ENCODE measurements at places on chromosomes 1 and 21.

DNA sequence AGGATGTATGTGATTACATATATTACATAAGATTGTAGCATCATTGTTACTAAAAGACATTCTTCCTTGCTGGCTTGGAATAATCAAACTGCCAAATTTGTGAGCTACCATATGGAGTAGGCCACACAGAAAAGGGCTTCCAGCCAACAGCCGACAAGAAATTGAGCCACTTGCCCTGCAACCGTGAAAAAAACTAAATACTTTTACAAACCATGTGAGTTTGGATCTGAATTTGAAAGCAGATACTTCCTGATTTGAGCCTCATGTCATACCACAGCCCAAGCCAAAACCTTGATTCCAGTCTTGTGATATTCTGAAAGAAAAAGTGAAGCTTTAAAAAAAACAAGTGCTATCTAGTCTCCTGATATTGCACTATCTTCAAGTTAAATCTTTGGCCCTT, 55.6 kb upstream of the PRMT6 start:
- DNase-seq = no peak

DNA sequence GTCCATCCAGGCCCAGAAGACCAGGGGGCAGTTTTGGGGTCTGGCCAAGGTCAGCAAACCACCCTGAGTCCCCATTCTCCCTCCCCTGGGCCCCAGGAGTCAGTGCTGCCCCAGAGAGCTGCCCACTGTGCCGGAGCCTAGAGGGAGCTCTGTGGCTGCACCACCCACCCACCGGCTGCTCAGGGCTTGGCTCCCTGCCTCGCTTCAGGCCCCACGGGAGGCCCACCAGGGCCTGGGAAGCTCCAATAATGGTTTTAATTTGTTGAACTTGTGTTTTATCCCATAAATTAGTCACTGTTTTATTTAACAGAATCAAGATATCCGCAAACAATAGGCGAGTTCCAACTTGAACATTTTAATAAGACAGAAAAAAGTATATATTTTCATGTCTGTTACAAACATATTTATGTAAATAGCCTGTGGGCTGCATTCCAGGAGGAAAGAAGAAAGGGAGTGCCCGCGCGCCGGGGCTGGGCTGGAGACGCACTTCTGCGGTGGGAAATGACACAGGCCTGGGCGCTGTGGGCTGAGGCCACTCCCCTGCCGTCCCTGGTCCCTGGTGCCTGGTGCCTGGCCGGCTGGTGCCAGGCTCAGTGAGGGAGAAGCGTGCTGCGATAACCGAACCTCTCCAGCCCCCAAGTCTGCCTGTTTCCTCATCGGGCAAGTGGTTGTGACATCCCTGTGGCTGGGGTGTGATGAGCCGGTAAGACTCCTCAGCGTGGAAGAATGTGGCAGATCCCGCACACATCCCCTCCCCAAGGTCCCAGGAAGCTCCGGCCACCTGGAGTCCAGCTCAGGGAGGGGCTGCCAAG, 160.5 kb downstream of the PEX14 start:
- DNase-seq = no peak

DNA sequence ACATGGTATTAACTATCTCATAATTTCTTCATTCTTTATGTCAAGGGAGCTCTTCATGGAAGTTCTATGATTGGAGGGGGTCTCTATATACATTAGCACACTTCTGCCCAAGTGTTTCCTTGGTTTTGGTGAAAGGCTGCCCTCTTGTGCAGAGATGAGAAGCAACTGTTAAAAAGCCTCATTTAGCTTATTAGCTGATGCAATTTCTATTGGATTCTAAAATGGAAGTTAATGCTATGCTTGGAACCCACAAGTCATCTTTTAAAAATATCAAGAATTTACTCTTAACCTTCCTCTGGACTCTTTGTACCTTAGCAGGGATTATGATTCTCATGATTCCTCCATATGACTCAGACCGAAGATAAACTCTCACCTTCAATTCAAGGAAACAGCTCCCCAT, 328.9 kb downstream of the PTBP2 start:
- no peak for DNase-seq

GRCh38 chr21:46063227-46063626, 34.7 kb upstream of the COL6A2 start:
- DNase-seq = no peak

DNA sequence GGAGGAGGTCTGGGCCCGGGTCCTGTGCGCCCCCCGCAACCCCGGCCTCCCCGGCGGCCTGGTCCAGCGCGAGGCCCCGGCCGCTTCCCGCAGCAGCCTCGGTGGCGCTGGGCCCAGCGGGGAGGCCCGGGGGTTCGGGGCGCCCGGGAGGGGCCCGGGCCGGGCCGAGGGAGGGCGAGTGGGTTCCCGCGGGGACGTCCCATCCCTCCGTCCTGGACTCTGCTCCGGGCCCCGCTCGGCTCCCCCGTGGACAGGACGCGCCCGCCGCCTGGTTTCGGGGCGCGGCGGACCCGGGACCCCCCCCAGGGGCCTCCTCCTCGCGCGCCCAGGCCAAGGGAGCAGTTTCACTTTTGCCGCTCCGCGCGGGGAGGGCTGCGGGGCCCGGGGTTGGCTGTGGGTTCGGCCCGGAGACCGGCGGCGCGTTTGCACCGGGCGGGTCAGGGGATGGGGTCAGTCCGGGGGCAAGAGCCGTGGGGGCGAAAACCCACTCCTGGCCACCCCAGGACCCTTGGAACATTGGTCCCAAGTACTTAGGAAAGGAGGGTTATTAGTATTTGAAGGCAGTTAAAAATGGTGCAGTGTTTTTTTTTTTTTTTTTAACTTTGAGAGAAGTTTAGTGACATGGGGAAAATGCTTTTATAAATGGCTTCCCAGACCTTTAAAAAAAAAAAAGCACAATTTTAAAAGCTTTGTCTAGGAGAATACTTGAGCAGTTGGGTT, 677 bp downstream of the AGPAT3 start:
- DNase-seq = no peak

DNA sequence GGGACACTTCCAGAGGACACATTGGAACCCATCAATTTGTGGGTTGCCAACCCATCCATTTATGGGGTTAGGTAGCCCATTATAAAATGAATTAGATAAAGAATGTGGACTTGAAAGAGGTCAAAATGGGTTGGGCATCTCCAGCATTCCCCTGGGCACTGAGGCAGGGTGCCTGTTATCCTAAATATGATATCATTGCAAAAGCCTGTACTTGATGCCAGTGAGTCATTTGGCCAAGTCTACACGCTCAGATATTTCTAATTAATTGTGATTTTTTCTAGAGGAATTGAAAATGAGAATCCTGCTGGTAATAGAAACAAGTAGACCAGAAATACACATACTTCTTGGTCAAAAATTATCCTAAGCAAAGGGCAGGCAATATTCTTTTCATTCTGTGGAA, 21.9 kb upstream of the NBL1 start:
- no peak for DNase-seq

DNA sequence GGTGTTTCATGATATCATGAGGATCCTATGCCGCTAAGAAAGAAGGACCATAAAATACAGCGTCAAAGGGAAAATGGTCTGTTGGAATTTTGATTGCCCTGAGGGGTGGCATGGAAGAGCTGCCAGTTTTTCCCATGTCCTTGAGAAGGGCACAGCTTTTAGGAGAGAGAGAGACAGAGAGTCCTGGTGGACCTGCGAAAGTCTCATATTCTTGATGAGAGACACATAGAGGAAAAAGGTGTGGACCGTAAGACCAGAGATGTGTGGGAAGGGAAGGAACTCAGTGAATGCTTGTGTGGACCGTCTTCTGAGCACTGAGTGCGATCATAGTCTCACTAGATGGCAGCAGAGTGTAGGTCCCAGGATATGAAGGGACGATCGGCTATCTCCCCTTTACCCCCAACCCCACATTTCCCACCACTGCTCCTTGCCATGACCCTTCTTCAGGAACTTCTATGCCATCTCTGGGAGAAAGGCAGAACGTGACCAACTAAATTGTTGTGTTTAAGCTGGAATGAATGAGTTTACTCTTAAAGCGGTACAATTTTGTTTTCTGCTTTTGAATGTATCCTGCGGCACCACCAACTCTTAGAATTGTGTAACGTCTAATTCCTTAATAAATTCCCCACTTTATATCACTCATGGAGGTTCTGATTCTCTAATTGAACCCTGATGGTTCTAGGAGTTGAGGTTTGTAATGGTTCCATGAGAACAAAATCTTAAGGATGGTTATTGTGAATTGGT, 117.7 kb downstream of the CTH start:
- DNase-seq = no peak

DNA sequence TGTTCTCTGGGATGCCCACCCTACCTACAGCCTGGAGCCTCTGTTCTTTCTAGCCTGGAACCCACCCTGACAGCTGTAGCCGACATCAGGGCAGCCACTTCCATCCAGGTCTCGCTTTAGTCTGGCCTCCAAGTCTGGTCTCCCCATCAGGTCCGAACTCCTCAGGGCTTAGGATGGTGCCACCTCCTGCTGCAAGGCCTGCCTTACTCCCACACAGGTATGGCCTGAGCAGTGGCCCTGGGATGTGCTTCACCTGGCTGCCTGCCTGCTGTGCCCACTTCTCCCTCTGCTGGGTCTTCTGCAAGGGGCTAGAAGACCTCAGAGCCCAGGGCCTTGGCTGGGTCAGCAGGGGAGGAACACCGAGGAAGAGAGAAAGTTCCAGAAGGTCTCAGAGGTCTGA, 35.7 kb upstream of the MAGOH start:
- DNase-seq = no peak

GRCh38 chr1:37776946-37777516, 12.1 kb upstream of the EPHA10 start:
- DNase-seq = no peak

GRCh38 chr21:26972192-26972591, 5.3 kb upstream of the ADAMTS5 start:
- no peak for DNase-seq

- no peak for DNase-seq
Observed at GRCh38 chr1:231041719-231042261, 1.7 kb upstream of the FAM89A start.

DNA sequence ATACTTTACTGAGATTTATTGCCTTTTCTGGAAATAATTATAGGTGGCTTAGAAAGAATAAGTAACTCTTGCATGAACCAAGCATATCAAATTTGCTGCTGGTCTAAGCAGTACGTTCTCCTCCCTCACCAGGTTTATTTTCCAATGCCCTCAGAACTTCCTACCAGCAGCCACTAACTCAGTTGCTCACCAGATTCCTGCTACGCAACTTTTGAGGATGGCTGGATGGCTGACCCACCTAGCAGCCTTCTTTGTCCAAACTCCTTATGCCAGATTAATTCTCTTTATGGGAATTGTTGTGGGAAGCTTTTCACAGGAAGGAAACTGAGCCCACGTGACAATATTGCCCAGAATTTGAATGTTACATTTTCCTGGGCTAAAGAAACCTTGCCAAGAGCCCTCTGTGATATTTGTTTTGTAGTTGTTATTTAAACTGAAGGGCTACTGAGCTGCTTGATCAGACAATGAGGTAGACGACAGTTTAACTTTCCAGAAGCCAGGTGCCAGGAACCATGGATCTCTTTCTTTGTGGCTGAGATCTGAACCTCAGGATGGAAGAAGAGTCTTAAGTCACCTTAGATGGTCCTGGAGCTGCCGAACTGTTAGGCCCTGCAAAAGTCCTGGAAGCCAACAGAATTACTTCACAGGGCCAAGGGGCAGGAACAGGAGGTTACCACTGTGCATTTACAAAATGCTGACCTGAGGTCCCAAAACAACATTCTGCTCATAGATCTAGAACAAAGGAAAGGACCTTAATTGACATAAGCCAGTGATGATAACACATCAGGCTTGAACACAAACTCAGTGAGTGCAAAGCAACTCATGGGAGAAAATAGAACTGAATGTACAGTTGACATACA, 85.5 kb upstream of the ATP1A1 start:
- DNase-seq = no peak

DNA sequence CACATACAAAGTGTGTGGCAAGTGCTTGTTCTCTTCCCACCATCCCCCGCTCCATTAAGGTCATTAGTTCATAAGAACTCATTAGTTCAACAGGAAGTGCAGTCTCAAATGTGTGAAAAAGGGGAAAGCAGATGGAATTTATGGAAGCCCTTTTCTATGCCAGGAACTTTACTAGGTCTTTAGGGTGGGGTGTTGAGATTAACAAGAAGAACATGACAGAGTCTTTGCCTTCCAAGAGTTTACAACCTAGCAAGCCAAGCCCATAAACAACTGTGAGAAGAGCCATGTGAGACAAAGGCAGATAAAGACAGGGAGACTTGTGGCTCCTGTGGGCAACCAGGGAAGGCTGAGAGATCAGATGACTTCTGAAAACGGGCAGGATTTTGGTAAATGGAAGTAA, 21.4 kb downstream of the PLEKHA6 start:
- no peak for DNase-seq

DNA sequence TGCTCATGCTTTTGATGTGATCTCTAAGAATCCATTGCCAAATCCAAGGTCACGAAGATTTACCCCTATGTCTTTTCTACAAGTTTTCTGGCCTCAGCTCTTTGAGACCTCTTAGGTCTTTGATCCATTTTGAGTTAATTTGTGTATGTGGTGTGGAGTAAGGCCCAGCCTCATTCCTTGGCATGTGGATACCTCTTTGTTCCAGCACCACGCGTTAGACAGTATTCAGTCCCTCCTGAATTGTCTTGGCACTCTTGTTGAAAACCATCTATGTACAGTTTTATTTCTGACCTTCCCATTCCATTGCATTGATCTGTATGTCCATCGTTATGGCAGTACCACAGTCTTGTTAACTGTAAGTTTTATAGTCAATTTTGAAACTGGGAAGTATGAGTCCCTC, 8.0 kb upstream of the FTCD start:
- DNase-seq = no peak

DNA sequence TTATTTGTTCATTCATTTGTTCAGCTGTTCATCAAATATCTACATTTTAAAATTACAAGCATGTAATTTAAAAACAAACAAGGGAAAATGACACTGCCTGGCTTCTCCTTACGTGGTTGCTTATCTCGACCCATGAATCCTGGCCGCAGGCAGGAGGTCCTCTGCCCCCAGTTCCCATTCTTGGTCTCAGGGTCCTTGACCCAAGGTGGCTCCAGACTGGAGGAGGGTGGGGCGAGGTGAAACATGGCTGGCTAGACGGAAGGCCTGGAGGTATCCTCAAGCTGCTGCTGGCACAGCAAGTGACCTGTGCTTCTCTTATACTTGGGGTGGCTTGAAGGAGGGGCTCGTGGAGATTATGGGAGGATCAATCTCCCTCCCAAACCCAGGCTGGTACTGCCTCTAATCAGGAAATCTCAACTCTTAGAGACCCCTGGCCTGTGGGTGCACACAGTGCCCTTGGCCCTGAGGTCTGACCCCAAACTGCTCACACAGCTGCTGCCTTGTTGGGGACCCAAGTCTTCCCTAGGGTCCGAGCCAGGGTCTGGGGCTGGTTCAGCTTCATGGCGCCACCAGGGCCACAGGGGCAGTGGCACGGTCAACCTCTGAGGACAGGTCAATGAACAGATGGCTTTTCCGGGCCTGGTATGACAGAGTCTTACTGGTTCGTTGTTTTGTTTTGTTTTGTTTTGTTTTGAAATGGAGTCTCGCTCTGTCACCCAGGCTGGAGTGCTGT, 63.7 kb downstream of the SCCPDH start:
- no peak for DNase-seq

DNA sequence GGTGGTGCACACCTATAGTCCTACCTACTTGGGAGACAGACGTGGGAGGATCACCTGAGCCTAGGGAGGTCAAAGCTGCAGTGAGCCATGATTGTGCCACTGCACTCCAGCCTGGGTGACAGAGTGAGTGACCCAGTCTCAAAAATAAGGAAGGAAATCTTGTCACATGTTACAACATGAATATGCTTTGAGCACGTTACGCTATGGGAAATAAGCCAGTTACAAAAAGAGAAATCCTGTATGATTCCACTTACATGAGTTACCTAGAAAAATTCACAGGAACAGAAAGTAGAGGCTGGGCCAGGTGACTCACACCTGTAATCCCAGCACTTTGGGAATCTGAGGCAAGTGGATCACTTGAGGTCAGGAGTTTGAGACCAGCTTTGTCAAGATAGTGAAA, 6.7 kb upstream of the PADI6 start:
- no peak for DNase-seq

GRCh38 chr1:2465371-2466269, 10.5 kb upstream of the PLCH2 start:
- no peak for DNase-seq

All from GM12864 (cell line).